ENCODE measurements at places on chromosomes 1 and 21.

DNA sequence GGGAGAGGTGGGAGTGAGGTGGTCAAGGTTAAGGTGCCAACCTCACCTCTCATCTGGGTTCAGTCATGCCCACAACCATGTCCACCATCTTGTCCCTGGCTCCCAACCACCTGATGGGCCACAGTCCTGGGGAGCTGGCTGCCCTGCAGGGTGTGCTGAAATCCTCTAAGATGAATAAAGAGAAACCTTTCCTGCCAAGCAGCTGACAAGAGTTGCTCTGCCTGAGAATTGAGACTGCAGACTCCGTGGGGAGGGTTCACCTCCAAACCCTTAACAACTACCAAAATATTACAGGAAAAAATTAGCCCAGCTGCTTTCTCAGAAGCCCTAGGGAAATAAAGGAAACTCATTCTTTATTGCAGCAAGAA, 15.2 kb upstream of the FGR start:
- no peak for DNase-seq

GRCh38 chr21:39141502-39141901, 41.7 kb downstream of the PSMG1 start:
- peak; percentile 61 for DNase-seq

GRCh38 chr1:227156520-227156919, 161.8 kb downstream of the CDC42BPA start:
- peak; percentile 9 for DNase-seq

- DNase-seq, result no peak
Observed at GRCh38 chr1:166069390-166069789, 97.4 kb downstream of the FAM78B start.

GRCh38 chr1:48581270-48581669, 109.3 kb upstream of the SPATA6 start:
- no peak for DNase-seq

GRCh38 chr1:197913495-197914276, 3.5 kb upstream of the LHX9 start:
- no peak for DNase-seq

DNA sequence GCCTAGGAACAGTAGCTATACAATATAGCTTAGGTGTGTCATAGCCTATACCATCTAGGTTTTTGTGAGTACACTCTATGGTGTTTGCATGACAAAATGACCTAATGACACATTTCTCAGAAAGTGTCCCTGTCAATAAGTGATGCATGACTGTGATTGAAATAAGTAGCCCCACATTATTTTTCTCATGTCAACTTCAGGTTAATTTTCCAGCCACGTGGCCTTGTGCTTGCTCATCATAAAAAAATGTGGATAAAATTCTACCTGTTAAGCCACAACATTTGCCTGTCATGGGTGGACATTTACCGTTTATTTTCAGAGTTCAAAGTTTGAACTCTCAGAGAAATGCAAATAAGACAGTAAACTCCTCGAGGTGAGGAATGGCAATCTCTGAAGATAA, 5.5 kb downstream of the DISC1 start:
- DNase-seq, result no peak

DNA sequence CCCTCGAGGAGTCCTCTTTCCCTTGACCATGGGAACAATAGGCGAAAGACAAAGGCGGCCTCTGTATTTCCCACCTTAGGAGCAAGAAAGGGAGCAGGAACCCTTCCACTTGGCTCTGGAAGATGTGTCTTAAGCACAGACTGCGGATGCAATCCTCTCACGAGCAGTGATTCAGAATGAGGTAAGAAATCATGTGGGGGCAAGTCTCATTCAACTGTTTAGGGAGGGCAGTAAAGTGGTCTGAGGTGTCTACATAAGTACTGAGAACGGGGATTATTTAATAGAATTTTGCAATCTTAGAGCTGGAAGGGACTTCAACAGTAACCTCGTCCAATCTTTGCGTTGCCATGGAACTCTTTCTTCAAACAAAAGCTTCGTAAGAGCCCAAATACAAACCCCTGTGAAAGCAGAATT, 1.6 kb upstream of the DYRK3 start:
- peak; percentile 72 for DNase-seq

- DNase-seq, result no peak
Observed at GRCh38 chr1:158059984-158060383, 66.5 kb downstream of the KIRREL1 start.

- DNase-seq, result no peak
Observed at GRCh38 chr1:246785494-246786111, 61.4 kb downstream of the SCCPDH start.

- DNase-seq, result no peak
Observed at GRCh38 chr1:156460525-156460924, 40.0 kb downstream of the MEF2D start.

DNA sequence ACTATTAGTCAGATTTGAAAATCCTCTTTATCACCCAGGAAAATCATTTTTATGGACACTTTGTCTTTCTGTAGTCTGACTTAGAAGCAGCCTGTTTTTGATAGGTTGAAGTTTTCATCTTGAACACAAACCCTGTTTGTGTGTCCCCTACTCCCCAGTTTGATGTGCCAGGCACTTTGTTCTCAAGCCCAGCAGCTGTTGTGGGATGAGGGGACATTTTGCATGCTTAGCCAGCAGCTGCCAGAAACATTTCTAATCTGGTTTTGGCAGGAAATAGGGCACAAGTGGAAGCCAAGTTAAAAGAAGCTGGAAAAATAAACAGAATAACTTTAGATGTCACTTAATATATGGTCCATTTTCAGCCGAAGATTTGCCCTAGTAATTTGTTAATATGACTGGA, 29.9 kb downstream of the ACTN2 start:
- no peak for DNase-seq

DNA sequence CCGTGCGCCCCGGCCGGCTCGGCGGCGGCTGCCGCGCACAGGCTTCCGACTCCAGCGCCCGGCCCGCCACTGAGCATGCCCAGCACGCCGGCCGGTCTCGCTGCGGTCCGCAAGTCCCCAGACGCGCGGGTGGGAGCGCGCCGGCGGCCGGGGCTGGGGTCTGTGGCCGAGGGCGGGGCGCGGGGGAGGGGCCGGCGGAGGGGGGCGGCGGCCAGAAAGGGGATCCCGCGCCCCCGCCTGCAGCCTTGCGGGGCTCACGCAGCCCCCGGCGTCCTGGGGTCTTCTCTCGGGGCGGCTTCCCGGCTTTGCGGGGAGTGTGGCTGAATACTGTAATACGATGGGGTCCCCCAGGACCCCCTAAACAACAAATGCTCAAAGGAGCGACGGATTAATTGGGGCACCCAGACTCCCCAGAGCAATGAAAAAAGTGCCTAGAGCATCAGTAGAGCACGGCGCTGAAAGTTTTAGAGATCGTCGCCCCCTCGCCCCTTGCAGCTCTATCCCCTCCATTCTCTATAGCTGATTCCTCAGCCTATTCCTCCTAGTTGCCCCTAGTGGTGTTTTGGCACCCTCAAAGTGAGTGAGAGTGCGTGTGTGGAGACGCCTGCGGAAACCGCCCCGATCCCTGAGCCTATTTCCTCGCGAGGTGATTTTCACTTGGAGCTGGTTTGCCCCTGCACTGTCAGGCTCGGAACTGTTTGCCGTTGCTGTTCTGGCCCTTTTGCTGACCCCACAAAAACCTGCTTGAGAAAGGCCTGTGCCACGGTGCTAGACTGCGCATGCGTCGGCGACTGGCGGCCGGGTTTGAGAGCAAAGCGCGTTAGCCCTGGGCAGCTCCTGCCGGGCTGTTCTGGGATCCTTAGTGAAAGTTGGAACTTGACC, at the start of gene VAV3:
Gene VAV3 (minus strand): TSS at position 71 of the 882 bp plus-strand sequence. CDS start 311 bp downstream, outside the sequence.
- peak; percentile 89 for DNase-seq

GRCh38 chr1:53616511-53616910, 122.5 kb downstream of the GLIS1 start:
- no peak for DNase-seq

DNA sequence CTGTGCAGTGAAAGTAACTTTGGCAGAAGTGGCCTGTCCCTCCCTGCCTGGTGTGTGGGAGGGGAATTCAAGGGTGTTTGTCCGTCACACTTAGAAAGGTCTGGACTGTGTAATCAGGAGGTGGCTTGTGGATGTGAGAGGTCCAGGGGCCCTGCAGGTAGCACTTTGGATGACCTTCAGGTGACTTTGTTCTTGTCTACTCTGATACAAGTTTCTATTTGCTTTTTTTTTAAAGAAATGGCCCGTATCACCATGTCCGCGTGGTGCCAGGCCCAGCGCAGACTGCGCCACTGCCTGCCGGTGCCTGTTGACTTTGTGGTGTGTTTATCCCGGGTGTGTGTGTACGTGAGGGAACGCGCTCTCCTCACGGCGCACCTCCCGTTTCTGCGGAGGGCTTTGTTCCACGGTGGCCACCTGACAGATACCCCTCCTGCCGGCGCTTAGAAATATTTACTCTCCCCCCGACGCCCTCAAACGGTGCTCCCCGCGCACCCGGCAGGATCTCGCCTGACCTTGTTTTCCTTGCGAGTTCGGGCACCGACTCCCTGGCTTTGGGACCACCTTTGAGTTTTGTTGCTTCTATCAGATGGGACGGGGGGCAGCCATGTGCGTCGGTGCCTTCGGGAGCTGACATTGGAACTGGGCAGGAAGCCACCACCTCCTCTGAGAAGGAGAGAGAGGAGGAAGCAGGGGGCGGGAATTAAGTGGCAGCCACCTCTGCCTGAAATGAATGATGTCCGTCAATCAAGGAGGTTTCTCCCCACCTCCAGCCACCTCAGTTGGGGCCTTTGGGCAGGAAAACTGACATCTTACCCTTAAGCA, 119.4 kb downstream of the PRDM16 start:
- no peak for DNase-seq

- DNase-seq, result no peak
Observed at GRCh38 chr1:200524092-200524491, 96.5 kb downstream of the KIF14 start.

DNA sequence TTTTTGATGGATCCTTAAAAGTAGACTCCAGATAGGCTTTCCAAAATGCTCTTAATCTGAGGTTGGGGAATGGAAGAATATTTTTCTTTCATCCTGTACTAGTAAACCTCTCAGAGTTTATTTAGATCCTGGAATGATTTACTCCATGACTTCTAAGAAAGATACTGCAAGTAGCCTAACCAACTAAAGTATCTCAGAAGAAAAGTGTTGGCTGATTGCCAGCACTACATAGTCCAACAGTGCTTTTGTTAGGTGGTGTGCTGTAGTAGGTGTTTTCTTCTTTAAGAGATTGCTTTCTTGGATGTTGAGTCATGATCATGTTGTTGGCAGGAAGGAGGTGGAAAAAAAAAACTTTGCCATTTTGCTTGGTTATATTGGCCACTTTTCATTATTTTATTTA, 119.8 kb downstream of the OSBPL9 start:
- peak; percentile 11 for DNase-seq

DNA sequence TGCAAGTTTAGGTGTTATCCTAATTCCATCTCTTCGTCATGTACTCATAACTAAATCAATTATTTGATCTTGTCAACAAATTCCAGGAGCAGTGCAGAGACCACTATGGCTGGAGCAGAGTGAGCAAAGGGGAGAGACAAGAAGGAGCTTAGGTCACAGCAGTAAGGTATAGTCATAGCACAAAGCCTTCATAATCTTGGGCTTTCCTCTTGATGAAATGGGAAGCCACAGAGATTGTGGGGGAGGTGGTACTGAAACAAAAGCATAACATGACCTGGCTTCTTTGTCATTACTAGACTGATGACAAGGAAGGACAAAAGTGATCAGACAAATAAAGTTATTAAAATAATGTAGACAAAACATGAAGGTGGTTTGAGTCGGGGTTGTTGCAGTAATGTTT, 60.1 kb upstream of the PTGS2 start:
- DNase-seq, result no peak

DNA sequence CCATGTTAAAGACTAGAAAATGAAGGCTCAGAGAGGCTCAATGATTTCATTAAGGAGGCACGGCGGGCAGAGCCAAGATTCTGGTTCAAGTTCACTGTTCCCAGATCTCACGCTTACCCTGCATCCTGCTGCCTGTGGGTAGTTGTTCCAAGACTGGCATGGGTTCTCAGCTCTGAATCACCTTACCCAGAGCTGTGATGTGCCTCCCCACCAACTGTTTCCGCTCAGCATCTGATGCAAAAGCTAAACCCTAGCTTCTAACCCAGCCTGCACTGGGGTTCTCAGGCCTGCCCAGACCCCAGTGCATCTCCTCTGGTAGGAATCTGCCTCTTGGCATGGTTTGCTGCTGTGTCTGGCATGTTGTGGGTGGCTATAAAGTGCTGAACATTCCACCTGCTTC, 11.8 kb downstream of the TNR start:
- no peak for DNase-seq

DNA sequence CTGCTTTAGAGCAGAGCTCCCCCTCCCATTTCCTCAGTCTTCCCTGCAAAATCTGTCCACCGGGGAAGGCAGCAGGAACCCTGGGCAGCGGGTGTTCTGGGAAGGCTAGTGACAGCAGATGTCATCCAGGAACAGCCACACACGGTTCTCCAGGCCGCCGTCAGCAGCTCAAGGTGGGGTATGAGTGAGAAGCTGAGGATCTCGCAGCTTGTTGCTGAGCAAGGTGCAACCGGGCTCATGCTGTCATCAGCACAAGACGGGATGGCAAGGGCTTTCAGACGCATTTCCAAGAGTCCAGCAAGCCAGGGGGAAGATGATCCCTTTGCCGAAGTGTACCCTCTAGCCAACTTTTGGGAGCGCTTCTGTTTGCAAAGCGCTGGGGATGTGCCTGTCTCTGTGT, 23.0 kb upstream of the SPSB1 start:
- DNase-seq, result no peak

GRCh38 chr1:156076609-156077429, 5.4 kb downstream of the MEX3A start:
- DNase-seq, result no peak

GRCh38 chr1:169945181-169945580, 51.5 kb upstream of the SCYL3 start:
- DNase-seq, result no peak

GRCh38 chr1:205422993-205423642, 1.3 kb upstream of the LEMD1 start:
- no peak for DNase-seq

GRCh38 chr1:196376630-196377328, 231.5 kb downstream of the KCNT2 start:
- DNase-seq, result no peak

GRCh38 chr1:212118872-212119260, 83.3 kb downstream of the DTL start:
- no peak for DNase-seq

- no peak for DNase-seq
Observed at GRCh38 chr1:44616284-44616990, 57.8 kb downstream of the TMEM53 start.

GRCh38 chr21:44854391-44854663, 19.2 kb downstream of the PTTG1IP start:
- no peak for DNase-seq

DNA sequence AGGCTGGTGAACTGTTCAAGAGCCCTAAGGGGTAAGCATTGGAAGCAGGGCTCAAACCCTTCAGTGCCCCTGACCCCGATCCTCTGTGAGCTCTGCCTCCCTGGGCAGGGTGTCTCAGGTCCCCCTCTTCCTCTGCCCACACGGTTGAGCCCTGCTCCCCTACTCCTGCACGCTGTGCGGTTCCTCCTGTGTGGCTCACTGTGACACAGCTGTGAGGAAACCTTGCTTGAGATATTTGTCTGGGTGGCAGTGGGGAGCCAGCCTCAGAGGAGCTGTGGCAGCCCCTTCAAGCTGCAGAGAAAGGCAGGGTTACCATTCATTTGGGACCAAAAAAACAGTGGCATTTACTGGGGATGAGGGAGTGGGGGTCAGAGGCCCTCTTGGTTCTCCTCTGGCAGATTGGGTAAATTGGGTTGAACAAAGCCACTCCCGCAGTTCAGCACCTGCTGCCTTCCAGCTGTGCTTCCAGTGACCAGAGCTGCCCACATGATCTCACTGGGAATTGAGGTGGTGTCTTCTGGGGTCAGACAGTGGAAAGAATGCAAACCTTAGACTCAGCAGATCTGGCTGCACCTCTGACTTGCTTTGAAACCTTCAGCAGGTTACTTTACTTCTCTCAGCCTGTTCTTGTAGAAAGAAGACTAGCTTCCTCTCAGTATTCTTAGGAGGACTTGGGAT, 60.6 kb upstream of the CD1D start:
- DNase-seq, result no peak

GRCh38 chr1:200029035-200029821, 1.7 kb downstream of the NR5A2 start:
- DNase-seq, result peak; percentile 73

All from AG20443 (cell line).